ENCODE measurements at places on chromosomes 1 and 21. TPM values are rescaled to one million over a fixed set of nuclear protein-coding genes. Genes with fewer than 3 reads are reported as not detected.

Gene S100A8
- not detected for total RNA-seq

Gene RAB25
- not detected for total RNA-seq

Gene C21orf91
- total RNA-seq = 6.7 TPM

Gene PRDM16
- total RNA-seq = not detected

Gene SPRR1B
- total RNA-seq = not detected

Gene PRELP
- not detected for total RNA-seq

Gene FBXO44
- total RNA-seq = 15.8 TPM

Gene FAM131C
- total RNA-seq = not detected

Gene CFAP141
- total RNA-seq = not detected

Gene FAM167B
- total RNA-seq = 2.4 TPM

Gene TTC39A
- 4.1 TPM for total RNA-seq

Gene LCE1A
- total RNA-seq = not detected

Gene CEP104
- total RNA-seq = 23.8 TPM

Gene NEGR1
- total RNA-seq = under 0.01 TPM

Gene WNT3A
- total RNA-seq = not detected

Gene MYBPH
- total RNA-seq = not detected

DNA sequence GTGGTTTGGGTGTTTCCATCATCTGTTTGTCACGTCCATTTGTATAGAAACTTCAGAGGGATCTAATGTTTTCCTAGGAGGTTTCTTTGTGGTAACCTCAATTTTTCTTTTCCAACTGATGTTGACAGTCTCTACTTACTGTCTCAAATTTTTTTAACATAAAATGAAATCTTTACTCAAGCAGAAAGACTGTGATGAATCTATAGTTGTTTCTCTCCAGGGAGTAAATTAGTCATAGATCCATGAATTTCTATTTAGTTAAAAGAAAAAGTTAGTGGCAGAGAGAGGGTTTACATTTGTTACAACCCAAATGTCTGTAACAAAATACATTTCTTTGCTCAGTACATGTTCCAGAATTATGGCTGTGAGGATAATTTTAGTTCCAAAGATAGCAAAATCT lies 161.6 kb downstream of the DISP1 start:
- no peak for DNase-seq

- DNase-seq = peak; percentile 99
Measured at GRCh38 chr21:32523988-32524719, 61.2 kb downstream of the TCP10L start.

- DNase-seq = no peak
Measured at GRCh38 chr1:61425040-61425439, 299.9 kb downstream of the TM2D1 start.

GRCh38 chr1:178726545-178726944 lies 1.5 kb downstream of the RALGPS2 start:
- DNase-seq = no peak

DNA sequence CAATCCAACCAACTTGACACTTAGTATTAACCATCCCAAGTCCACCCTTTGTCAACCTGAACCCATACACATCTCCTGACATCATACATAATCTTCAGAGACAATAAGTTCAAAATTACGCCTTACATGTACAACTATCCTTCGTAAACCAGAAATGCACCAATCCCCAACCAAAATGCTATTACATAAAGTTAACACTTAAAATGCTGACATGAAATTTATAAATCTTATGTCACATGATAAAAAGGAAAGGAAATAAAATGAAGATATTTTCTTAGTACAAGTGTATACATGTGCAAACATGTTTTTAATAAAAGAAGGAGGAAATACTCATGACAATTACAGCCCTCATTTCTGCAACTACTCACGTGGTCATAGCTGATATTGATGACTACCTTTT lies 95.0 kb downstream of the FCRL5 start:
- DNase-seq = no peak

GRCh38 chr1:106022312-106022902 lies 1034.1 kb upstream of the PRMT6 start:
- peak; percentile 7 for DNase-seq

- DNase-seq = no peak
Measured at GRCh38 chr1:203649551-203649998, 22.9 kb downstream of the ATP2B4 start.

DNA sequence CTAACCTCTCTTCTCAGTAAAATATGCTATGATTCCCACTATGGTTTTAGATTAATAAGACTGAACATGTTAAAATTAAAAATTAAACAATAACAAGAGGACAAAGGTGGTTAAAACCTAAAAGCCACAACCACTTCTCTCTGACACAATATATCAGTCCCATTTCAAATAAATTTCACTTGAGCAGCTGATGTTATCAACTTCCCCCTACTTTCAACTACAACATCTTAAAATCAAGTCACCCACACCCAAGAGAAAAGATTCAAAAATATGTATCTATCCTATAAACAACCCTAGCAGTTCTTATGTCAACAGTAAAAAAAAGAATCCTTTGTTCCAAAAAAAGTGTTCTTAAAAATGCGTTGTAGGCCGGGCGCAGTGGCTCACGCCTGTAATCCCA lies 7.5 kb downstream of the PUM1 start:
- no peak for DNase-seq

DNA sequence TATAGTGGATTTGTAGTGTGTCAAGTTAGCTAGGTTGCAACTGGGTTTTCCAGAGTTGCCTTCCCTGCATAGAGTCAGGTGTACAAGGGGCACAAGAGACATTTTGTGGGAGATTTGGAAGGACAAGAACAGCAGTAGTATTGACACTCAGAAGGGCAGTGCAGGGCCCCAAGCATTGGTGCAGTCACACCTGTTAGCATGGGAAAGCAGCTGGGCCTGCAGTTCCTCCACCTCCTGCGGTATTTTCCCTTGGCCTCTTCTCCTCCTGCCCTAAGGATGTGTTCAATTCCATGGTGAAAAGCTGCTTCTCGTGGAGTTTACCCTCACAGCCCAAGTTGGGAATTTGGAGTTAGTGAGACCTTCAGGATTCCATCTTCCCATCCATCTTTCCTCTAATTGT lies 47.1 kb upstream of the TRABD2B start:
- no peak for DNase-seq

GRCh38 chr1:61190618-61191432 lies 108.5 kb downstream of the NFIA start:
- no peak for DNase-seq

GRCh38 chr21:42475036-42475435 lies 21.0 kb downstream of the RSPH1 start:
- no peak for DNase-seq

DNA sequence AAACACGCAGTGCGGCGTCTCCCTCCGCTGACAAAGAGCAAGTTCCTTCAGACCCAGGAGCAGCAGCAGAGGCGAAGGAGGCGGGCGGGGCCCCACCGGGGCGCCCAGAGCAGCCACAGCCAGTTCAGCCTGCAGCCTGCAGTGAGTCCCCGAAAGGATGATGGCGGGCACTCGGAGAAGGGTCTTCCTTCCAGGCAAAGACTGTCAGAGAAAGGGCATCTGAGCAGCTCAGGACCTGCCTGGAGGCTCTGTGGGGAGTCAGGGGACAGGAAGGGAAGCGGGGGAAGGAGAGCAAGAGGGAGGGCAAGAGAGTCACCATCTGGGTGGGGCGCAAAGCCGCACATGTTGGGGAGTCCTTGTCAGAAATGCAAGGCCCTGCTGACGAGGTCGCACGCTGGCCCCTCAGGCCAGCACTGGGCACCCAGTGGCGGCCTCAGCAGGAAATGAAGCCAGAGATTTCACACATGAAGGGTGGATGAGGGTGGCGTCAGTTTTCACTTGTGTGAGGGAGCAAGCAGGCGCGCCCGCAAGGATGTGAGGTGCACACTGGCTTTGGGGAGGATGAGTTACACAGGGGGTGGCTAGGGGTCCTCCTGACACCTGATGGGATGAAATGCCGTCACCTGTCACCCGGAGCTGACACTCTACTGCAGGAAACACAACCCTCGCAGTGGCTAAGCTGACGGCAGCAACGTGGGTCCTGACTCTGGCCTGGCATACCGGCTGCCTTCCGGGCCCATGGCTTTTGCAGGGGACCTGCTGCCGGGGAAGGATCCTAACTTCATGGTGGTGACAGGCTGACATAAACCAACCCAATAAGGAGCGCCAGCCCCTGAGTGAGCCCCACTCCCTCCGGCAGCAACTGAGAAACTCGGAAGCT lies 6.6 kb downstream of the LRRC47 start:
- DNase-seq = no peak

GRCh38 chr1:34101151-34101550 lies 63.9 kb downstream of the CSMD2 start:
- no peak for DNase-seq

GRCh38 chr1:25033030-25033827 lies 103.2 kb upstream of the RUNX3 start:
- DNase-seq = no peak

- DNase-seq = no peak
Measured at GRCh38 chr21:28220680-28221079, 772.0 kb downstream of the LTN1 start.

- no peak for DNase-seq
Measured at GRCh38 chr1:155976062-155976912, 2.1 kb downstream of the ARHGEF2 start.

GRCh38 chr1:184513966-184514365 lies 127.1 kb downstream of the C1orf21 start:
- DNase-seq = no peak

DNA sequence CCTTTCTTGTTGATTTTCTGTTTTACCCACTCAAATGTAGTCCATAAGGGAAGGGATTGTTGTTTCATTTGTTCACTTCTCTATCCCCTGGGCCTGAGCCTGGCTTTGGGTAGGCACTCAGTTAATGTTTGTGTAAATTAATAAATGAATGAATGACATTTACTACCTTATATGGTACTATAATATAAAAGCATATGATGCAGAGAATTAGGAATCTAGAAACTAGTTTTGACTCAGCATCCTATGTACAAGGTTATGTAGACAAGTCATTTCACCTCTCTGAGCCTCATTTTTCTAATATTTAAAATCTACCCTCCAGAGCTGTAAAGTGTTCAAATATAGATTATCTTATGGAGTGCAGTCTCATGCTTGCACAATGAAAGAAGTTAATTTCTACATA lies 68.9 kb upstream of the S1PR1 start:
- no peak for DNase-seq

GRCh38 chr1:202210385-202210784 lies 16.8 kb downstream of the LGR6 start:
- DNase-seq = no peak

DNA sequence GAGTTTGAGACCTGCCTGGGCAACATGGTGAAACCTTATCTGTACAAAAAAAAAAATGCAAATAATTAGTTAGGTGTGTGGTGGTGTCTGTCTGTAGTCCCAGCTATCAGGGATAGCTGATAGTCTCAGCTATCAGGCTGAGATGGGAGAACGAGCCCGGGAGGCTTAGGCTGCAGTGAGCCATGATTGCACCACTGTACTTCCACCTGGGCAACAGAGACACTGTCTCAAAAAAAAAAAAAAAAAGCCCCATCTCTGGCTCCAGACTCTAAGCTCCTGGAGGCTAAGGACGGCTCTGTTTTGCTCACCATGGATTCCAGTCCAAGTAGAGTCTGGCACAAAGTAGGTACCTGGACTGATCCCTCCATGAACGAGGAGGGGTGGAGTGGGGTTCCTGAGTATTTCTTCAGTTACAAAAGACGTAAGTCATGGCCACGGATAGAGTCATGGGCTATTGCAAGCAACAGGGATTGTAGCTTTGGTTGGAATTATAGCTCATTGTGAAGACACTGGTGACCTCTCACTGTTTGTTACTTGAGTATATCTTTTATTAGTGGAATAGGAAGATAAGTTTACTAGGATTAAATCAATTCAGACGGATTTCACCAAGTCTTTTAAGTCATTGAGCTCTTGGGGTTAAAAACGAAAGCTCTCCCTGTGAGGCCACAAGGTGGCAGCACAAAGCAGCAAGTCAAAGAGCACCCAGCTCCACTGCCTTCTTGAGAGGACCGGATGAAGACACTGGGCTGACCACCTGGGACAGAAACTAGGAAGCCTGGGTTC lies 35.6 kb upstream of the TMEM61 start:
- DNase-seq = peak; percentile 92

DNA sequence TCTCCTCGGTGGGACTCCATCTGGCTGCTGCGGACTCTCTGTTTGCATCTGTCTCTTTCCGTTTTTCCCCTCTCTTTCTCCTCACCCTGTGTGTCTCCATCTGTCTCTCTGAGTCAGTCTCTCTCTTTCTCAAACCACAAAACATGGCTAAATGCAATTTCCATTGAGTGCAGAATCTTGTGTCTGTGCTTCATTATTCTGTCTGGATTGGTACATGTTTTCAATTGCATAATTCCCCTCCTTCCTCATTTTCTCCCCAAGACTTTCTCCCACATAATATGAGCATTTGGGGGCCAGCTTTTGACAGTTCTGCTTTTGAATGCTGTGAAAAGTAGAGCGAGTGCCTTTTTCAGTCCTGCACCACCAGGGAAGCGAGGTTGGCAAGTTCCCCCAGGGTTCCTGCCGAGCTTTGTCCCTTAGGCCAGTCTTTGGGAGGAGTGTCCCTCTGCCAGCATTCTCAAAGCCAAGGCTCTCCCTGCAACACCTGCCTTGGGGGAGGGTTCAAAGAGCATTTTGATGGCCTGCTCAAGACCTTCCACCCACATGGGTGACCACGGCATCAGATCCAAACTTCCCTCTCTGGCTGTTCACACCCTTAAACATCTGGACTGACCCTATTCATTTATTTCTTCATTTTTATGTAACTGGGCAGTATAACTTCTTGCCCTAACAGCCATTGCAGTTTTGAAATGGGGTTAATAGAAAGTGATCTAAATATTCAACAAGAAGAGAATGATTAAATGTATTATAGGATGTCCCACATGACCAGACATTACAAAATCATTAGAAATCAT lies 32.8 kb upstream of the SCMH1 start:
- no peak for DNase-seq

DNA sequence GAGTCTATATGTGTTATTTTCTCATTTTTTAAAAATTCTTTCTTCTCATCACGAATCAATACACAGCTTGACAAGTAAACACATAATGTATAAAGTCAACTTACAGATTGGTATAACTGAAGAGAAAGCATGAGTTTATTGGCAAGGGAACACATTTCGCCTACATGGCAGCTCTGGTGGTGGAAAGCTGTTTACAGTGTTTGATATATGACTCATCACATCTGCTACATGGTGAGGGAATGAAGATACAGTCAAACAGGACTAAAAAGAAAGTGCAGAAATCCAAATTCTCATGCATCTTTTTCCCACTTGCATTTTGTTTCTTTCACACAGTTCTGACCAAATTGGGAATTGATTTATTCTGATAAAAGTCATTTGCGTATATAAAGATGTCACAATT lies 122.2 kb upstream of the ADGRL4 start:
- DNase-seq = peak; percentile 57

DNA sequence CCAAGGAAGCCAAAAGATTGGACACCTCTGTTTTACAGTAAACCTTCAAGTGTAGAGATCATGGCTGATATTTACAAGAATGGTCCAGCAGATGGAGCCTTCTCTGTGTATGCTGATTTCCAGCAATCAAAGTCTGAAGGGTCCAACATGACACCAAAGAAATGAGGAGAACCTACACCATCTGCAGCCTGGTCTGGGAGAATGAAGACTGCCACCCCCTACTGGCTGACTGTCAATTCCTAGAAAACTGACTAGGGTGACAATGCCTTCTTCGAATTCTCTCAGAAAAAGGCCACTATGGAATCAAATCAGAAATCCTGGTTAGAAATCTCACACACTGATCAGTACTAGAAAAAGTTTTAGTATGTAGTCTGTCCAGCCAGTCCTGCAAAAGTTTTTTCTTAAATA lies 83.3 kb downstream of the CDC42BPA start:
- DNase-seq = peak; percentile 88

All from dermis blood vessel endothelial cell (primary cell).